ENCODE measurements at places on chromosomes 4 and X.
A peak's percentile ranks its signal among the peaks of the same experiment; 100 is the strongest.

GRCh38 chr4:108385076-108385475 lies 216.3 kb upstream of the LEF1 start:
- DNase-seq, result no peak

DNA sequence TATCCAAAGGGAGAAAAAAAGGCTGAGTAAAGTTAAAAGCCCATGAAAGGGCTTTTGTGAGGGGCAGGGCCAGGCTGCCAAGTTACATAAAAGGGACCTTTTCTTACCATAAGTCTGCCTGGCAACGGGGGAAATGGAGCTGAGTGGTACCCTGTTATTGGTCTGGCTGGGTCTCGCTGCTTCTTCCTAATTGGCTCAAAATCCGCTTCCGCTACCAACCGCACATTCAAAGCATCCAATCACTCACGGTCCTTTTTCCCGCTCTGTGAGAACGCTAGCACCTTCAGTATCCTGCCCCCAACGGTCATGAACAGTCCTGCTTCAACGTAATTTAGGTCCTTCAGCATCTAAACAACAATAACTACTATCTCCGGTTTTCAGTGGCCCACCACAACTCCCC lies 611 bp downstream of the TEX11 start:
- no peak for DNase-seq

- DNase-seq, result peak; percentile 59
Observed at GRCh38 chr4:54661169-54661568, 3.4 kb downstream of the KIT start.

- DNase-seq, result no peak
Observed at GRCh38 chr4:39181520-39181904, 817 bp upstream of the WDR19 start.

Data from Kasumi-1 (cell line).